H9 (cell line): ENCODE measurements at places on chromosomes 1 and 21.

- no peak for DNase-seq
Measured at GRCh38 chr1:217019475-217019874, 296.2 kb upstream of the ESRRG start.

- peak; percentile 53 for DNase-seq
Measured at GRCh38 chr1:201184307-201185122, 6.1 kb upstream of the IGFN1 start.

DNA sequence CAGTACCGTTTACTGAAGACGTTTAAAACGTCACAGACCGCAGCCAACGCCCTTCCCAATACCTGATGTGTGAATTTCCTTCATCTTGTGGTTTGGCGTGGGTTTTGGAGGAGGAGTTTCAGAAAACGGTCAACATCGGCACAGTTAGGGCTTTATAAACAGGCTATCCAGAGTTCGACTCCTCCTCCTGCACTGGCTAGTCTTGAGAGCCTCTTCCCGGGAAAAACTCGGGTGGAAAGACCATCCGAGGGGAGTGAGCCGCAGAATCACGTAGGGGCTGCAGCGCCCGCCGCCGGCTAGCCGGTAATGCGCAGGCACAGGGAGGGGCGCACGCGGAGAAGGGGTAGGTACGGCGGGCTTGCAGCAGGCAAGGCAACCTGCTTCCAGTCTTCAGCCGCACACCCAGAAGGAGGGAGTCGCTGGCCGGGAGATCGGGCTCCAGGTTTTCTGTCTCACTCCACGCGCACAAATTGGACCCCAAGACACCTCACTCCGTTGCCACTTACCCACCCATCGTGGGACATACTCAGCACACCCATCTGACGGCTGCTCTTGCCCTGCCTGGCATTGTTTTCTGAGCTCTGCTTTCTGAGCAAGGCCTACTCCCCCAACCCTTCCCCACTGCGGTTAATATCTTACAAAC, 25.4 kb downstream of the SLC19A2 start:
- DNase-seq: peak; percentile 66

DNA sequence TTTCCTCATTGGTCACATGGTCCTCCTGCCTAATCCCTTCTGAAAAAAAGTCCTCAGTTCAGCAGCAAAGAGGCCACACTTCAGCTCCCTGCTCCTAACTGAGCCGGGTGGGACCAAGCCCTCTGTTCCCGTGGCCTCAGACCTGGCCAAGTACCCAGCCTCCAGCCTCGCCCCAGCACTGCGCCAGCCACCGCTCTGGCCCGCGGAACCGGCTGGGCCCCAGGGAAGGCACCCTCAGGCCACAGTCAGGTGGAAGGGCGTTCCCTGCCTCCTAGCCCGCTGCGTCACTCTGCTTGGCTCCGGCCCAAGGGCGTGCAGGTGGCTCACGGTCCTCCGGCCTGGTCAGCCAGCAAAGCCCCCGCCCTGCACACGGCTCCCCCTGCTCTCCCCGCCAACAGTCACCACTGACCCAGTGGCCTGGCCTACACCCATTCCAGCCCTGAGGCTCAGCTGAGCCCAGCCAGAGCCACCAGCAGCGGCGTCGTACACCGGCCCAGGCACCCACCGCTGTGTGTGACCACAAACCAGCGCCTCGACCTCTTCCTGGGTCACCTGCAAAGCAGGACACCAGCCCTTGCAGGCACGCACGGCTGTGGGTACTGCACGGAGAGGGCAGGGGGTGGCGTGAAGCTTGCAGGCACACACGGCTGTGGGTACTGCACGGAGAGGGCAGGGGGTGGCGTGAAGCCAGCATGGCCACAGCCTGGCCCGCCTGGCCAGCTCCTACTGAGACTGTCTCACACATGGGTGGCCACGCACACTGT, 19.4 kb downstream of the NADK start:
- DNase-seq: no peak
